Cerebellum (tissue), 4 donors: ENCODE measurements at places on chromosomes 3 and 15.
A peak's percentile ranks its signal among the peaks of the same experiment; 100 is the strongest.

DNA sequence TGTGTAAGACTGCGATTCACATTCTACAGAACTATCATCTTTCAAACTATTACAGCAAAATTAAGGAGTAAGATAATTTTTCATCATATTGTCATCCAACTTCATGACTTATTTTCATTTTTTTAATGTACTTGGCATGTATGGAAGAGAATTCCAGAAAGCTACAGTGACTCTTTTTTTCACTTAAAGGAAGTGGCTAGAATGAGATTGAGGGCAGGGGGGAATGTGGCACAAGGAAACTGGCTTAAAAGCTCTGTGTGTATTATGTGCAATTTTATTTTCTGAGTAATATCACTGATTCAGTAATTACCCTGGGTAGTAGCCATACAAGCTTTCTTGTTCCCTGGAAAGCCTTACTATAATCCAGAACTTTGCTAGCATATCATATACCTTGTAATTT is 94.6 kb downstream of the FILIP1L start:
- no peak for DNase-seq

- no peak for DNase-seq
These were observed 45.2 kb upstream of the ABI3BP start for GRCh38 chr3:101038393-101038792.

DNA sequence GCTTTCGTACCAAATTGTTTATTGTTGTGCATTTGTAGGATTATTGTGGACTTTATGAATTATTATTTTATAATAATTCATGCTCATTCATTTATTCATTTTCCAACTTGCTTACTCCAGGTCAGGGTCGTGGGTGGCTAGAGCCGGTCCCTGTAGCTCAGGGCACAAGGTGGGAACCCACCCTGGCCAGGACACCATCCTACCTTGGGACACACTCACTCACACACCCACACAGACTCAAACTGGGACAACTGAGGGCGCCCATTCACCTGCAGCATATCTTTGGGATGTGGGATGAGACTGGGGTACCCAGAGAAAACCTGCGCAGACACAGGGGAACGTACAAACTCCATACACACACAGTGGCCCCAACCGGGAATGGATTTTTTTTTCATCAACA is 40.6 kb downstream of the SSUH2 start:
- no peak for DNase-seq

DNA sequence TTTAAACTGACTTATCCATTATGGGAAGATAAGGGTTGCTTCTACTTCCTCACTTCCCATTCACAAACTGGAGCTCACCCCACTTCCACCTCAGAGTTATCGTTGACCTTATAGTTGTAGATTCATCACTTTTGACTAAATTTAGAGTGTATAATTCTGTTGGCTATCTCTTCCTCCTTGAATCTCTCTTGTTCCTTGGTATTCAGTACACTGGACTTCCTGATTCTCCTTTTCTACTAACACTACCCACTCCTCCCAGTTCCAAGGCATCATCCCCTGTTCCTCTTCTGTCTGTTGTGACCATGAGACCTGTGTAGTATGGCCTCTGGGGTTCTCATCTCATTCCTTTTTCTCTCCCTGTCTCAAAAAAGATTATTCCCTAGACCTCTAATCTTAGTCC is 5.9 kb upstream of the GPR87 start:
- DNase-seq, result no peak

- peak; percentile 13 for DNase-seq
These were observed 1038.5 kb upstream of the NR2F2 start for GRCh38 chr15:95291898-95292472.

- DNase-seq, result no peak
These were observed 87.0 kb downstream of the TP63 start for GRCh38 chr3:189718215-189718614.

- no peak for DNase-seq
These were observed 69.9 kb downstream of the FILIP1L start for GRCh38 chr3:100044369-100044768.

DNA sequence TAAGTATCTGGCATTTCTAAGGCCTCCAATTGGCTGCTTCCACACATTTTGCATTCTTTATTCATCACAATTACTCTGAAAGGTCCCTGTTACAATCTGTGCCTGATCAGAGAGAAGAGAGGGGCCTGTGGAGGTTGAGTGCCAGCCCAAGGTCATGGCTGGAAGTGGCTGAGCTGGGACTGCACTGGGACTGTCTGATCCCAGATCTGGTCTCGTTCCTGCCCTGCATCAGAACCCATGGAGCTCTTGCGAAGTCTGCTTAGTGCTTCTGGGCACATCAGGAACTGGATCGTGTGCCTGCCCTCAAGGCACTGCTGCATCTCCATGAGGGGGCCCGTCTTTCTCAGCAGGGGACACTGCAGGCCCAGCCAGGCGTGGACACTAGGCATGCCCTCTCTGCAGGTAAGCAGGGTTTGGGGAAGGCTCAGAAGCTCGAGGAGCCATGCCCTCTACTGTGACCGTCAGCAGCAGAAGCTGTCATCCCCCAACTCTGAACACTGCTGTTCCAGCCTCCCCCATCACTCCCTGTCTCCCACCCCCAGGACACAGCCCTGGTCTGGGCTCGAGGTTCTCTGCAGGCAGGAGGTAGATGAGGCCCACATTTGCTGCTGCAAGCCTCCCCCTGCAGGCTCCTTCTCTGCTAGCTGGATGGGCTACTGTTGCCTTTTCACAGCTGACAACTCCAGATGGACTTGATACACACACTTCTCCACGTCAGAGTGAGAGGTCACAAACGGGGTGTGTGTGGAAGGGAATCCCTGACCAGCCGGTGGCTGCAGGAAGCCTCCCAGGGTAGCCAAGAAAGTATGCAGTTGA is 96.5 kb upstream of the PRR23E start:
- DNase-seq, result no peak

DNA sequence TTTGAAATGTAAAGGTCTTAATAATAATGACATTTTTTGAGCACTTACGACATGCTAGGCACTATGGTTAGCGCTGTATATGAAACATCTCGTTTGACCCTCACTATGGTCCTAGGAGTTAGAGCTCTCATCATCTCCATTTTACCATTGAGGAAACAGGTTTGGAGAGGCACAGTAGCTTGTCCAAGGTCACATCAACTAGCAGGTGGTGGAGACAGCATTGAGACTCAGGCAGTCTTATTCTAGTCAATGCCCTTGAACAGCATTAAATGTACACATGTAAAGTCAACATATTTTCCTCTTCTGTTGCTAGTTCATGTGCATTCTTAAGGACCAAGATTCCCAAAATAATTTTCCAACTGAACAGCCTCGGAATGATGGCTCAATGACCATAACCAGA is 4.8 kb downstream of the ARHGEF3 start:
- no peak for DNase-seq

DNA sequence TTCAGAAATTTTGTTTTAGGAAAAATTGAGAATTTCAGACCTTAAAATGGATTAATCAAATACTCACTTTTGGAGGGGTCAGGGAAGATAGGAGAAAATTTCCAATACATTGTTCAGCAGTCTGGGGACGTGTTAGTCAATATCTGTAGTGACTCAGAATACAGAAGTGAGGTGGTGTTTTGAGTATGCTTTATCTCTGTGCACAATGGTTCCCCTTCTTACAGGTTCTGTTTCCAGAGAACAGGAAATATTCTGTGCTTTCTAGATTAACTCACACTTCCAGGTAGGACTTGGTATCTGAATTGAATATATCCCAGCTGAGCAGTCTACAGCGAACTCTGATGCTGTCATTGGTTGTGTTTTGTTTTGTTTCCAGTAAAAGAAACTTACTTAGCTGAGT is 30.7 kb upstream of the CCDC54 start:
- DNase-seq, result no peak

DNA sequence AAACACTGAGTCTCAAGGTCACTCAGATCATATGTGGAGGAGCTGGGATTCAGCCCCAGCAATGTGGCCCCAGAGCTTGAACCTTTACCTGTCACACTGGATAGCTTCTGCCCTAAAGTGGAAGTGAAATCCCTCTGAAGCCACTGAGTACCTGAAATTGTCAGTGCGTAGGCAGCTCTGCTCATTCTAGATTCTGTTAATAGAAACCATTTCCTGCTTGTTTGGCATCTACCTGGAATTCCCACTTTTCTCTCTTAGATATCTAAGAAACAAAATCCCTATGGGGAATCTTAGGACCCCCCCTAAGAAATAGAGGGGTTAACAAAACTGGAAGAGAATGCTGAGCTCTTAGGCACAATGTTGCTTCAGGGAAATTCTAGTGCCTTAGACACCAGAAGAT is 29.8 kb downstream of the FBXL22 start:
- no peak for DNase-seq

DNA sequence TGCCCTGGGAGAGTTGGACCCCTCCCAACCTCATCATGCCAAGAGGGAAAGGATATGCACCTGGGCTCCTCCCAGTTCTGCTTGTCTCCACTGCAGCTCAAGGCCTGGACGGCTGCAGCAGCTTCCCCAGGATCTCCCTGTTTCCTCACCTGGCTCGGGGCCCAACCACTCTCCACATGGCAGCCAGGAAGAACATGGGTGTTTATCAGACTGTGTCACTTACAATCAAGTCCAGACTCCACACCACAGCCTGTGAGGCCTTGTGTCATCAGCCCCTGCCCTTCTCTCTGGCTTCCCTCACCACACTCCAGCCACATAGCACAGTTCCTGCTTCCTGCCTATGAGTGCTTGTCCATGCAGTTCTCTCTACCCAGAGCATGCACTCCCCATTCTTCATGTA is 534.4 kb downstream of the EPHB1 start:
- peak; percentile 35 for DNase-seq

- DNase-seq, result no peak
These were observed 42.7 kb downstream of the STT3B start for GRCh38 chr3:31575448-31575847.

DNA sequence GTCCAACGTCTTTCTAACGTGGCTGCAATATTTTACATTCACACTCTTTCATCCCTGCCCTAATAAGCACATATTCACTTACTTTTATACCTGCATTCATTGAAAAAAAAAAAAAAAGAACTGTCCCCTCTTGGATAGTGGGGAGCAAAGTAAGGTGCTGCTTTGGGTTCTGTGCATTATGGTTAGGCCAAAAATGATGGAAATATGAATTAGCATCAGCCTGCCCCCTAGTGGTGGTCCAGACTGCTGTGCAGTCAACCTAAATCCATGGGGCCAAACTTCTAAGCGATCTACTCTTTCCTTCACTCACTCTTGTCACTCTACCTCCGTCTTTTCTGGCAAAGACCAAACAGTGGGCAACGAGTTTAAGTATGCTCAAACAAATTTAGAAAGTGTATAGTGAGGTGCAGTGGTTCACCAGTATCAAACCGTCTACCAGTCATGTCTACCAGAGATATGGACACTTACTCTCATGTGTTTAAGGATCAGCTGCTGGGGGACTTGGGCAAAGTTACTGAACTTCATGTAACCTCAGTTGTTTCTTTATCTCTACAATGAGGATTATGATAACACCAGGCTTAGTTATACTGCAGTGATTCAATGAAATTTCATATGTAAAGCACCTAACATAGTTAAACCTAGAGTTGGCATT is 61.5 kb upstream of the GRM7 start:
- DNase-seq, result no peak

DNA sequence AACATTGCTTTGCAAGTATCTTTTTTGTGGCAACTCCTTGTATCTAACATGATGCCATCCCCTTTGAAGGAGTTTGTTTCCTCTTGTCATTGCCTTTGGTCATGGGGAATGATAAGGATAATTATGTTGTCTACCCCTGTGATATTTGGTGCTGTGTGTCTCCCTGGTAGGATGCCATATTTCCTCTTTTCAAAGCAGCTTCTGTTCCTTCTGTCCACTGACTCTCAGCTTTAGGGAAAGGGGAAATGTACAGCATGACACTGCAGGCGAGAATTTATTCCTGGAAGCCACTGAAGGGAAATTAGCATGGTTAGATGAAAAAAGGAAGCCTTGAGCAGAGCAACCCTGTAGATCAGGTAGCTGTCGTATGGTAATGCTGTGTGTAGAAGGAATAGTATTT is 576.7 kb downstream of the CADM2 start:
- peak; percentile 71 for DNase-seq
